Activated CD8-positive, alpha-beta memory T cell treated with anti-CD3 and anti-CD28 coated beads for 48 hours (primary cell): ENCODE measurements at places on chromosomes 3 and 15.

DNA sequence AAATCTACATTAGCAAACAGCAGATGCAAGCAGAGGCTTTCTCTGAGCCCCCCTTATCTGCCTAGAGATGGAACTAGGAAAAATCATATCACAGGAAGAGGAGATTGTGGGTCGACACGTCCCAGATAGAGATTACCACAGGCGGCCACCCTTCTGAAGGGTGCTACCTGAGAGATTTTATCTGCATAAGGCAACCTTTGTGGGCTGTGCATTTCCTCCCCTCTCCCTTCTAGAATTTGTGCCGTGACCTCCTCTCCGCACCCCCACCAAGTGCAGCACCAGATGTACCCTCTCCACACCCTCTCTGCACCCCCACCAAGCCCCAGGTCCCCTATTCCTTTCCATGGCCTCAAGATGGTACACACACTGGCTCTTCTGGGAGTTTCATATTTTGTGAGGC, 27.4 kb downstream of the METTL6 start:
- no peak for DNase-seq

GRCh38 chr3:194689493-194689944, 3.8 kb downstream of the FAM43A start:
- DNase-seq = no peak

GRCh38 chr3:126883241-126883640, 99.7 kb upstream of the PLXNA1 start:
- no peak for DNase-seq

DNA sequence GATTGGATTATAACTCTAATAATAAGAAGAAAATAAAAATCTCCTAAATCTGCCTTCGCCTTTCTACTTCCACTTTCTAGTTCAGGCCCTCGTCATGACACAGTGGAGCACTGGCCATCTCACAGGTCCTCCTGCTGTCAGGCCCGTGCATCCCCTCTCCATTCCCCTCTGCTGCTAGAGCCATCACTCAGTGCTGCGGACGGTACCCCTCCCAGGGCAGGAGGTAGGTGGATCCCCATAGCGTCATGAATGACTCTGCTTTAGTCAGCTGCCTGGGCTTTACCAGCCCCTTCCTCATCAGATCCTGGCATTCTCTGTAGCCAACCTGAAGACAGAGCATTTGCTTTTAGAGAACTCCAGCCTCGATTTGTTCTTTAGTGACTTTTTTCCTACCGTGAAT, 12.0 kb upstream of the PPP1R2 start:
- no peak for DNase-seq

DNA sequence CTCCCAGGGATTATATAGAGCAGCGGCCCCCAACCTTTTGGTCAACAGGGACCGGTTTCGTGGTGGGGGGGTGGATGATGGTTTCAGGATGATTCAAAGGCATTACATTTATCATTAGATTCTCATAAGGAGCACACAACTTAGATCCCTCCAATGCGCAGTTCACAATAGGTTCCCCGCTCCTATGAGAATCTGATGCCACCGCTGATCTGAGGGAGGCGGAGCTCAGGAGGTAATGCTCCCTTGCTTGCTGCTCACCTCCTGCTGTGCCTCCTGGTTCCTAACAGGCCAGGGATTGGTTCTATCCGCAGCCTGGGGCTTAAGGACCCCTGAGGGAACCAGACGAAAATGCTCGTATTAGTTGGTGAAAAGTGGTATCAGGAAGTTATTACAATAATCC, 1.3 kb upstream of the HACD2 start:
- DNase-seq = peak; percentile 16

- no peak for DNase-seq
These were observed 266.3 kb downstream of the CHL1 start for GRCh38 chr3:462851-463250.

GRCh38 chr3:78724859-78725258, 1042.9 kb downstream of the ROBO1 start:
- no peak for DNase-seq

DNA sequence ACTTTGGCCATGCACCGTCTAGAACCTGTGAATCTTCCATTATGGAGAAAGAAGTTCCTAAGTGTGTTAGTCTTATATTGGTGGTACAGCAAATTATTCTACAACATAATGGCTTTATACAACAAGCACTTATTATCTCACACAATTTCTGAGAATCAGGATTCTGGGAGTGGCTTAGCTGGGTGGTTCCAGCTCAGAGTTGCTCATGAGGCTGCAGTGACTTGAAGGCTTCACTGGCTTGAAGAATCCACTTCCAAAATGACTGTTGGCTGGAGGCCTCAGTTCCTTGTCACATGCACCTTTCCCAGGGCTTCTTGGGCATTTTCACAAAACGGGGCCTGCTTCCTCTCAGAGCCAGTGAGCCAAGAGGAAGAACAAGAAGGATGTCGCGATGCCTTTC, 82.3 kb upstream of the RNF7 start:
- DNase-seq = no peak

- DNase-seq = no peak
These were observed 74.1 kb upstream of the PLXNA1 start for GRCh38 chr3:126908752-126909275.

DNA sequence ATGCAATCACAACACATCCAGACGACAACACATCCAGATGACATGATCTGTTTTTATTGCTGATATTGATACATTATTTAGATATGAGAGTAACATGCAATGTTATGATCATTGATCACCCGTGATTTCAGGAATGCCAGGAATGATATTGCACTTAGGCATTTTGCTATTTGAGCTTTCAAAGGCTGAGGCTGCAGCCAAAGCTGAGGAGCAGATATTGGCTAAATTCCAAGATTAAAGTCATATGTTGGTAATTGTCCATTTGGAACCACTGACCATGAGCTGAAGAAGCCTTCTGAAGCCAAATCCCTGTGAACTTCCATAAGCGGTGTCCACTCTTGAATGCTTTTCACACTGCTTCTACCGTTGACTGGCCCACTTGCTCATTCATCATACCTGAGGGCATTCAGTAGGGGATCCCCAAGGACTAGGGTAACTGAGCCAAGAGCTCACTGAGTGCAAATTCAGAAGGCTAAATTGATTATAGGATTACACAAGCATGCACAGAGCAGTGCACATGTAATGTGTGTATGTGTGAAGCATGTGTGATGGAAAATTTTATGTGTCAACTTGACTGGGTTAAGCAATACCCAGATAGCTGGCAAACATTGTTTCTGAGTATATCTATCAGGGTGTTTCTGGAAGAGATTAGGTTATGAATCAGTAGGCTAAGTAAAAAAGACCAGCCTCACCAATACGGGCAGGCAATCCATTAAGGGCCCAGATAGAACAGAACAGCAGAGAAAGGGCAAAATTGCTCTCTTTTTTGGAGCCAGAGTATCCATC, 92.1 kb upstream of the PLAAT1 start:
- no peak for DNase-seq

GRCh38 chr3:39127269-39127907, 19.9 kb downstream of the TTC21A start:
- no peak for DNase-seq

- no peak for DNase-seq
These were observed 9.4 kb upstream of the SEMA5B start for GRCh38 chr3:123037015-123037375.

DNA sequence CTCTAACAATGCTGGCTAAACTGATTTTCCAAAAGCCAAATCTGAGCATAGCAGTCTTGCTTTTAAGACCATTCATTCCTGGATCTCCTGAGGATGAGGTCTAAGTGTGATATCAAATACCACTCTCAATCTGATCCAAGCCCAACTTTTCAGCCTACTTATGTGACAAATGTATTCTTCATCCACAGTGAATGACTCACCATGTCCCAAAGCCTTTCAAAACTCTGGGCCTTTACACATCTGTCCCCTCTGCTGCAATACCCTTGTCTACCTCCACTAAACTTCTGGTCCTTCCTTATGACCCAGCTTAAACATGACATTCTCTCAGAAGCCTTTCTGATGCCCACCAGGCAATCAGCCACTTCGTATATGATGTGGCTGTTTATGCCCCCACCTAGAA, 4.6 kb downstream of the ANAPC13 start:
- DNase-seq = no peak

GRCh38 chr3:99907959-99908544, 90.4 kb downstream of the CMSS1 start:
- DNase-seq = no peak

- DNase-seq = no peak
These were observed 206.6 kb downstream of the TLE3 start for GRCh38 chr15:69891070-69891536.

GRCh38 chr3:34109021-34109420, 310.6 kb downstream of the PDCD6IP start:
- DNase-seq = no peak

- DNase-seq = no peak
These were observed 9.1 kb upstream of the TOP2B start for GRCh38 chr3:25673738-25674298.

DNA sequence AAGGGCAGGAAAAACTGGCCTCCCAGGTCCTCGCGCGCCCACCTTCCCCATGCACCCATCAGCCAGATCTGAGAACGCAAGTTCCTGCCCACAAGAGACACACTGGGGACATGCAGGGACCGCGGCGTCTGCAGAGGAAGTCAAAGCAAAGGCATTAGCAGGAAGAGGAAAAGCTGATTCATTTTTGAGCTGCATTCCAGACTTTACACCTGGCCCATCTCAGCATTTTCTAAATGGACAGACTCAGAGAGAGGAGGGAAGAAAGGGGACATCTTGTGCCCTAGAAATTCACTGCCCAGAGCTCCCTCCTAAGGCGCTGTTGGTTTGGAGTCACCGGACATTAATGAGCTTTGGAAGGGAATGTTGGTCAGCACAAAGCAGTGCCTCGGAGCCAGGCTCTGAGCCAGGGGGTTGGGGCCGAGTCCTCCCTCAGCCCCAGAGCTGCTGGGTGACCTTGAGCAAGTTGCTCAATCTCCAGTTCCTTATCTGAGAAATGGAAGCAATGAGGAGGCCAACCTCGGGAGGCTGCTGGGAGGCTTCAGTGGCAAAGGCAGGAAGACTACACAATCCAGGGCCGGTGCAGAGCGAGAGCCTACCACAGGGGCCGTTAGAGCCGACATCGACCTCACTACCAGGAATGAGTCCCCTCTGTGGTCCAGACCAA, 150.5 kb upstream of the IQSEC1 start:
- DNase-seq = no peak

GRCh38 chr3:186168976-186169375, 60.1 kb upstream of the ETV5 start:
- no peak for DNase-seq

DNA sequence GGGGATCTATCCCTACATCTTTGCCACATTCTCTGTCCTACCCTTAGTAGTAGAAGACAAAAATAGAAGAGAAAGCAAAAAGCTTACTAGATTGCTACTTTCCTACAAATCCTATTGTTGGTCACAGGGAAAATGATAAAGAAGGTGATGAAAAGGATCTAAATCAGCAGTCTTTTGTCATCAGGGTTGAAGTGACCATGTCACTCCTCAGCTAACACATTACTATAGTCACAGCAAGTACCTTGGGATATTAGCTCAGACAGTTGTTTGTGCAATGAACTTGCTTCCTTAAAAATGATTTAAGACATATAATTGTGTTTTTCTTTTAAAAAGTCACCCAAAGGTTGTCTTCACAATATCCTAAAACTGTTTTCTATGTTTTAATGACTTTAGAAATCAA, 6.3 kb downstream of the ST3GAL6 start:
- no peak for DNase-seq

- DNase-seq = no peak
These were observed 18.4 kb upstream of the ABTB1 start for GRCh38 chr3:127654374-127654773.

GRCh38 chr15:95492388-95493070, 838.0 kb upstream of the NR2F2 start:
- no peak for DNase-seq

- no peak for DNase-seq
These were observed 366.9 kb downstream of the RSL24D1 start for GRCh38 chr15:54829821-54830220.

GRCh38 chr15:42165106-42165505, 8.7 kb upstream of the PLA2G4F start:
- DNase-seq = no peak

GRCh38 chr3:53071882-53072431, 26.1 kb upstream of the SFMBT1 start:
- DNase-seq = no peak

DNA sequence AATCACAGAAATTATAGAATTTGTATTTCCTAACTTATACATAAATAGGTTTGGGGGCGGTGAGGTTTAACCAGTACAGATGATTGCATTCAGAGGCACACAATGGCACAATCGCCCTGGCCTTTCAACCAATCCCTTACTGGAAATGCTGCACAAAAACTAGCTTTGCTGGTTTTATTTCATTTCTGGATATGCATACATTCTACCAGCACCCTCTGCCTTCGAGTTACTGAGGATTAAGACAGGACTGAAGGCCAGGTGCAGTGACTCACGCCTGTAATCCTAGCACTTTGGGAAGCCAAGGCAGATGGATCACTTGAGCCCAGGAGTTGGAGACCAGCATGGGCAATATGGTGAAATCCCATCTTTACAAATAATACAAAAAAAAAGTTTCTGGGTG, 336.1 kb downstream of the ARRDC4 start:
- DNase-seq = no peak

GRCh38 chr3:75978686-75979085, 193.3 kb upstream of the ZNF717 start:
- DNase-seq = no peak

- DNase-seq = no peak
These were observed 383.2 kb upstream of the ADAMTS9 start for GRCh38 chr3:65070968-65071367.

GRCh38 chr3:98725352-98725751, 37.8 kb upstream of the ST3GAL6 start:
- no peak for DNase-seq

DNA sequence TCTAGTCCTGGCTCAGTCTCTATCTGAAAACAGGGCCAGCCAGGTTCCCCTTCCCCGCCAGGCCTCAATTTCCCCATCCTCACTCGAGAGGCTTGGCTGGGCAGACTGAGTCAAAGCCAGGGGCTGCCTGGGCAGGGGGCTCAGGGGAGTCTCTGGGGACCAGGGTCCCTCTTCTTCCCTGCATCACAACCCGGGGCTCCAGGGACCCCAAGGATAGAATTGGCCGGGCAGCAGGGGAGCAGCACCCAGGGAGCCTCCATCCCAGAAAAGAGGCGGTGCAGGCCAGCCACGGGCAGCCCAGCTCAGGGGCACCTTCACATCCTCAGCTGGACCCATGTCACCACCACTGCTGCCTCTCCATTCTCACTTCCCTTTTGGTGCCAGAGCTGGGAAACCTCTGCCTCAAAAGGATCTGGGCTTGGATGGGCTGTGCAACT, 13.3 kb upstream of the PLXND1 start:
- DNase-seq = no peak

DNA sequence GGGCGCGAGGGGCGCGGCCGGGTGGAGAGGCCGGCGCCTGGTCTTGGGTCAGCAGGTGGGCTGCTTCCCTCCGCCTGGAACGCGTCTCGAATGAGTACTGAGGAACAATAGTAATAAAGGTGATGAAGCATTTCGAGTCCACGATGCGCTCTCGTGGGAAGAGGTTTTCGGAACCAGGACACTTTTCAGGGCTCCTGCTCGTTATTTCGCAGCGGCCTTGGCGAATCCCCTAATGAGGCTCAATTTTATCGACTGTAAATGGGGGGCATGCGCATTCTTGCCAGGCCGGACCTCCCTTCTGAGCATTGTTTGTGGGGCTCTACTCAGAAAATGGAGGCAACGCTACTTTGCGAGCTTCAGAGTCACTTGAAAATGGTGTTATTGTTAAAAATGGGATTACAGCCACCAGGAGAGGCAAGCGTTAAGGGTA, 1.2 kb downstream of the NR2C2 start:
- no peak for DNase-seq

- DNase-seq = no peak
These were observed 56.4 kb upstream of the LIMD1 start for GRCh38 chr3:45537970-45538640.
